ENCODE measurements at places on chromosomes 5 and 9.

DNA sequence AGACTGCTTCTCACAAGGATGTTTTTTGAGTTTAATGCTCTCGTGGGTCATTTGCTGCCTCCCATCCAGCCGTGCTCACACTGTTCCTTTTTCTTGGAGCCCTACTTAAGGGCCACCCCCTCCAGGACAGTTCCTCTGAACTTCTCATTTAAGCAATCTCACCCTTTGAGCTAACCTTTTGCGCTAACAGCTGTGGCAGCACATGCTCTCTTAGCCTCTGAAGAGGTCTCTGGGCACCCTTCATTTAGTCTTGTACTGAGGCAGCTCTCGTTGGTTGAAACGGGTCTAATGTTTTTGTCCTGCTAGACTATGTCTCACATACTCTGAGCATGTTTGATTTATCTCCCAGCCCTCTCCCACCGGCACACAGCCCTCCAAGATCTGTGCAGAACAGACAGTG lies 11.8 kb downstream of the ALDH1B1 start:
- DNase-seq = no peak

GRCh38 chr5:109186759-109187158 lies 223.0 kb downstream of the PJA2 start:
- no peak for DNase-seq

- DNase-seq = no peak
These were observed 74.7 kb downstream of the PPARGC1B start for GRCh38 chr5:149804478-149805450.

GRCh38 chr5:31583129-31583528 lies 51.0 kb downstream of the C5orf22 start:
- DNase-seq = no peak

- DNase-seq = no peak
These were observed 757 bp downstream of the ANKRD34B start for GRCh38 chr5:80569086-80569960.

DNA sequence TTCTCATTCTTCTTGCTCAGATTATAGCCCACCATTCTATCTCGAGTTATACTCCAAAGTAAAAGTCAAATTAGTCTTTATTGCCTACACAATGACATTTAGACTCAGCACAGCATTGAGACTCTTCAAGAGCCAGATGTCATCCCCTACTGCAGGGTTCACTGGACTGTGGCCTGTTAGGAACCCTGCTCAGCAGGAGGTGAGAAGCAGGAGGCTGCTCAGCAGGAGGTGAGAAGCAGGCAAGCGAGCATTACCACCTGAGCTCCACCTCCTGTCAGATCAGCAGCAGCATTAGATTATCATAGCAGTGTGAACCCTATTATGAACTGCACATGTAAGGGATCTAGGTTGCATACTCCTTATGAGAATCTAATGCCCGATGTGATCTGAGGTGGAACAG lies 12.7 kb upstream of the LIFR start:
- no peak for DNase-seq

DNA sequence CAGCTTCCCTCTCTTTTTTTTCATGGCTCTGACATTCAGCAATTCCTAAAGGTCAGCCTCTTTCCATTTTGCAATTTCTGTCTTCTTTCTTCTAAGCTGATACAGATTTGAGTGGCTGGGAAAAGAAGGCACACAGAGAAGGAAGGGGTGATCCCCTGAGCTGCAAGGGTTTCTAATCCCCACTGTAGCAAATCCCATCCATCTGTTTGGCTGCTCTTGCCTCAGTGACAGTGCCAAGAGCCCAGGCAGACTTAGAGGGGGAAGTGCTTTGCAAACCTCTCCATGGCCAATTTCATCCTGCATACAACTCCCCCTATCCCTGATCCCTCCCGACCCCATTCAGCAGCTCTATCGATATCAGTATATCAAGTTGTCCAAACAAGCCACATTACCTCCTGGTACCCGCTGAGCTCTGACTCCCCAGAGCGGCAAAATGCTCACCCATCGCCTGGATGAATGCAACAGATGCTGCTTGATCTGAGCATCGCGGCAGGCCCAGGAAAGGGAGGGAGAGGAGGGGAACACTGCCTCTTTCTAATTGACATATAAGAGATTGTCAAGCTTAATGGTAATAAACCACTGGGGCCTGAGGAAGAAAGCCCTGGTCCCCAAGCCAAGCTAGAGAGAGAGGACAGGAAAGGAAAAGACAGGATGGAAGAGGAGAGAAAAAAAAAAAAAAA lies 268.9 kb downstream of the ASTN2 start:
- DNase-seq = no peak

GRCh38 chr5:135313405-135313804 lies 85.6 kb downstream of the MACROH2A1 start:
- DNase-seq = no peak

GRCh38 chr9:95757439-95757838 lies 118.1 kb upstream of the ERCC6L2 start:
- no peak for DNase-seq

GRCh38 chr9:37926737-37927118 lies 22.8 kb upstream of the SLC25A51 start:
- no peak for DNase-seq

- DNase-seq = no peak
These were observed 155.2 kb downstream of the MEF2C start for GRCh38 chr5:88727705-88728313.

DNA sequence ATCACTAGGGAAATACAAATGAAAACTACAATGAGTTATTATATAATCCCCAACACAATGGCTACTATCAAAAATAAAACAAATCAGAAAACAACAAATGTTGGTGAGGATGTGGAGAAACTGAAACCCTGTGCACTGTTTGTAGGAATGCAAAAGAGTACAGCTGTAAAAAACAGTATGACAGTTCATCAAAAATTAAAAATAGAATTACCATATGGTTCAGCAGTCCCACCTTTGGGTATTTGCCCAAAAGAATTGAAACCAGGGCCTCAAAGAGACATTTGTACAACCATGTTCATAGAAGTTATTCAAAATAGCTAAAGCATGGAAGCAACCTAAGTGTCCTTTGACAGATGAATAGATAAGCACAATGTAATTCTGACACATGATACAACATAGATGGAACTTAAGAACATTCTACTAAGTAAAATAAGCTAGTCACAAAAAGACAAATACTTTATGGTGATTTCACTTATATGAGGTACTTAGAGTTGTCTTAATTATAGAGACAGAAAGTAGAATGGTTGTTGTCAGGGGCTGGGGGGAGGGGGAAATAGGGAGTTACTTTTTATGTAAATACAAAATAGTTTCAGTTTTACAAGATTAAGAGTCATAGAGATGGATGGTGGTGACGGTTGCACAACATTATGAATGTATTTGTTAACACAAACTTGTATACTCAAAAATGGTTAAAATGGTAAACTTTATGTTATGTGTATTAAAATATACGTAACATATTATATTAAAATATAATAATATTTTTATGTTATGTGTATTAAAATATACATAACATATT lies 102.8 kb downstream of the KCTD16 start:
- no peak for DNase-seq

- no peak for DNase-seq
These were observed 25.9 kb downstream of the MAPKAP1 start for GRCh38 chr9:125681086-125681622.

DNA sequence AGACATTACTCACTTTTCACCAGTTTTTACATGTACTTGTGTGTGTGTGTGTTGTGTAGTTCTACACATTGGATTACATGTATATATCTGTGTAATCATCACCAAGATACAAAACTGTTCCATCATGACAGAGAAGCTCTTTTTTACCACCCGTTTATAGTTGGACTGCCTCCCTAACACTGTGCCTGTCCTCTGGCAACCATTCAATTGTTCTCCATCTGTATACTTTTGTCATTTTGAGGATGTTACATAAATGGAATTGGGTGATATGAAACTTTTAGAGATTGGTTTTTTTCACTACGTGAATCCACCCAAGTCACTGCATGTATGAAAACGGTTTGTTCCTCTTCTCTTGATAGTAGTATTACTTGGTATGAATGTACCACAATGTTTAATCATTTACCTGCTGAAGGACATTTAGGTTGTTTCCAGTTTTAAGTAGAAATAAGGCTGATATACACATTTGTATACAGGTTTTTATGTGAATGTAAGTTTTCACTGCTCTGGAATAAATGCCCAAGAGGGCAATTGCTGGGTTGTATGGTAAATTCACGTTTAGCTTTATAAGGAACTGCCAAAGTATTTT lies 126.2 kb downstream of the MAPKAP1 start:
- no peak for DNase-seq

GRCh38 chr5:125517973-125518550 lies 771.6 kb upstream of the ZNF608 start:
- DNase-seq = no peak

GRCh38 chr9:6209966-6210365 lies 5.6 kb upstream of the IL33 start:
- DNase-seq = no peak

- no peak for DNase-seq
These were observed 29.0 kb downstream of the ANGPTL2 start for GRCh38 chr9:127093319-127094020.

DNA sequence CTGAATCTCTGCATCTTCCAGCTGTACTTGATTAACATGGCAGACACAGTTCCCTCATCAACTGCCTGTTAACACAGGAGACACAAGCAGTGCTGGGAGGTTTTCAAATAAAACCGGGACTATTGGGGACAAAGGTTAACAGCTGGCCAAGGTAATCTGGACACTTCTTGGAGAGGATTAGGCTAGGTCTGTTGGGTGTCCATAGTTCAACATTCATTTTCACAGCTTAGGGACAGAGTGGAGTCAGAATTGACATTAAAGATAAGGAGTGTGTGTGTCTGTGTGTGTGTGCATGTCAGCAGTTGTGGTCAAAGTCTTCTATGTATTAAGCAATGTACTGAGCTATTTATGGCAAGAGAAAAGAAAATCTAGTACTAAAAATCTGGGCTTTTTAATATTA lies 216.2 kb downstream of the MED10 start:
- DNase-seq = no peak

DNA sequence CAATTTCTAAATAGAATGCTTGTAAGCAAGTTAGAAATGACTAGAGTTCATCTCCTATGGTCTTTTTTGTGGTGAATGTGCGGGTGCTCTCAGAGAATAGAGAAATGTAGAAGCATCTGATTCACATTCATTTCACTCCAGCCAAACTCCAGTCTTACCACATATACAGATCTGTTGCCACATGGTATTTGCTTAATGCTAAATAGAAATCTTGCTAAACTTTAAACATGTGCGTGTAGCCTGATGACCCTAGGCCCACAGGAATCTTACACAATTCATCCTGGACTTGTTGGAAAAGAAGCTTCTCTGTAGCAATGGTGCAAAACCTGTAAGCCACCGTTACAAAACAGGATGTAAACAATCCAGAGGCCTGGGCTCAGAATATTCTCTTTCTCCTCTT lies 135.2 kb downstream of the PCSK1 start:
- DNase-seq = no peak

DNA sequence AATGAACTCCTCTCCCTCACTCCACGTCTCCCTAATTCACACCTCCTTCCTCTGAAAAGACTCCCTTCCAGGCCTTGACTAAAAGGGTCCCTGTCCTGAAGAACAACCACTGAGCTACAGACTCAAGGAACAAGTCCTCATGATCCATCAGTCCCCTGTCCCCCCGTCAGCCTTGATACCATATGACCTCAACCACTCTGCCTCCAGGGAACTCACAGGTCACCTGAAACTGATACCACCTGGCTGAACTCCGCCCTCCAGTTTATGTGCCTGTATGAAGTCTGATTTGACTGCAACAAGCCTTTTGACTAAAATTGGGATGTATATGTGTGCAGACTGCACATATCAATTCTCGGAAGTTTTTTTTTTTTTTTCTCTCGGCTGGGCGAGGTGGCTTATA lies 88.7 kb downstream of the UGCG start:
- DNase-seq = no peak

- DNase-seq = no peak
These were observed 86.3 kb downstream of the NLN start for GRCh38 chr5:65808251-65808741.

DNA sequence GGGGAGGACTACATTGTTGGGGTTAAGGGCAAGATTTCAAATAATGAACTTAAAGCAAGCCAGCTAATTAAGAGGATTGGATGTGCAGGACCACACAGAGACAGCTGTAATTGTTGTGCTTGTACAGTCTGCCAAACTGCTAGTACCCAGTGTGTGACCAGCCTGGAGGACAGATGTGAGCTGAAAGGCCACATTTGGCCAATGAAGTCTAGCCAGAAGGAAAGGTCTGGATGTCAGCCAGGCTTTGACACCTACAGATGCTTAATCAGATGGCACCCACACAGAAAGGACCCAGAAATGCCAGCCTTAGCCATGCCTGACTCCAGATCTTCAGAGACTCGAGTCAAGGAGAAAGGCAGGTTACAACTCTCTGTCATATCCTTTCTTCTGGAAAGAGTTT lies 491.1 kb downstream of the KIF4B start:
- no peak for DNase-seq

GRCh38 chr5:100430268-100431195 lies 104.6 kb upstream of the FAM174A start:
- no peak for DNase-seq

GRCh38 chr9:79895232-79895631 lies 323.5 kb downstream of the TLE4 start:
- DNase-seq = no peak

GRCh38 chr9:127803507-127804352 lies 1.0 kb downstream of the FPGS start:
- no peak for DNase-seq

DNA sequence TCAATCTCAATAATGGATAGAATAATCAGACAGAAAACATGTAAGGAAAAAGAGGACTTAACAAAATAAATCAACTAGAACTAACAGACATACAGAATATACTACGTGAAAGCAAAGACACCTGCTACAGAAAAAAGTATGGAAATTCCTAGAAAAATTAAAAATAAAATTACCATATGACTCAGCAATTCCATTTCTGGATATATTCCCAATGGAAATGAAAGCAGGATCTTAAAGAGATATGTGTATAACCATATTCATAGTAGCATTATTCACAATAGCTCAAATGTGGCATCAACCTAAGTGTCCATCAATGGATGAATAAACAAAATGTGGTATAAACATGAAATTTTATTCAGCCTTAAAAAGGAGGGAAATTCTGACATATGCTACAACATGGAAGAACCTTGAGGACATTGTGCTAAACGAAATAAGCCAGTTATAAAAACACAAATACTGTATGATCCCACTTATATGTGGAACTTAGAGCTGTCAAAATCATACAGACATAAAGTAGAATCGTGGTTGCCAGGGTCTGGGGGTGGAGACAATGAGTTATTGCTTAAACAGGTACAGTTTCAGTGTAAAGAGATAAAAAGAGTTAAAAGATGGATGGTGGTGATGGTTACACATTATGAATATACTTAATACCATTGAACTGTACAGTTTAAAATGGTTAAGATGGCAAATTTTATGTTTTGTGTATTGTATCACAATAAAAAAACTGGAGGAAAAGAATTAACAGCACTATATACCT lies 6.9 kb downstream of the PLAA start:
- DNase-seq = no peak

- DNase-seq = no peak
These were observed 99.7 kb upstream of the MAN2A1 start for GRCh38 chr5:109589986-109590385.

DNA sequence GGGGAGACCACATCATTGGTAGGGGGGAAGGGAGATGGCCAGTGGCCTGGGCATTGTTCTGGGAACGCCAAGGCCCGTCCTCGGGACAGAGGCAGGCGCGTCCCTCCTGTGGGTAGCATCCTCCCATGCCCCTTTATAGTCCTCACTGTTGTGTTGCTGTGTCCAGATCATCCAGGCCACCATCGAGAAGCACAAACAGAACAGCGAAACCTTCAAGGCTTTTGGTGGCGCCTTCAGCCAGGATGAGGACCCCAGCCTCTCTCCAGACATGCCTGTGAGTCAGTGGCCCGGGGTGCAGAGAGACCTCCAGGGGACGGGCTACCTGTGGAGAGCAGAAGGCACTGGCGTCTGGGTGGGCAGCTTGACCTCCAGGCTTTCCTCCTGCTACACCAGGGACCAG lies 38.4 kb upstream of the SUSD3 start:
- no peak for DNase-seq

Data from NCI-H2107 (cell line).